ENCODE measurements at places on chromosomes 3 and 15.

DNA sequence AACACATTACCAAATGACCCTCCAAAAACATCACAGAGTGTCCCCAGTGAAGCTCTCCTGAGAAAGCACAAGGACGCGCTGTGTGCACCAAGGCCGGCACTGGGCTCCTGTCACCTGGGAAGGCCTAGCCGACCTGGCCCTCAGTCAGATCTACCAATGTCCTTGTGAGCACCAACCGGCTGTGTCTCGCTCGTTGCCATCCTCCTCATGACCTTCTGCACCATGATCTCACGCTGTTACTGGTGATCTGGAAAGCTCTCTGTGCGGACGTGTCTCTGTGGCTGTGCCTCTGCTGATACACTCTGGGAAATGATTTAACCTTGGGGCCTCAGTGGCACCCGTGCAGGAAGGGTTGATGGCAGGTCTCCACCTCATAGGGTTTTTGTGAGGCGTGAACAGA lies 24.2 kb downstream of the ZXDC start:
- no peak for ATAC-seq

GRCh38 chr15:51874751-51875644 lies 45.5 kb downstream of the TMOD3 start:
- ATAC-seq = no peak

GRCh38 chr3:169090559-169090958 lies 573.0 kb downstream of the MECOM start:
- ATAC-seq = no peak

DNA sequence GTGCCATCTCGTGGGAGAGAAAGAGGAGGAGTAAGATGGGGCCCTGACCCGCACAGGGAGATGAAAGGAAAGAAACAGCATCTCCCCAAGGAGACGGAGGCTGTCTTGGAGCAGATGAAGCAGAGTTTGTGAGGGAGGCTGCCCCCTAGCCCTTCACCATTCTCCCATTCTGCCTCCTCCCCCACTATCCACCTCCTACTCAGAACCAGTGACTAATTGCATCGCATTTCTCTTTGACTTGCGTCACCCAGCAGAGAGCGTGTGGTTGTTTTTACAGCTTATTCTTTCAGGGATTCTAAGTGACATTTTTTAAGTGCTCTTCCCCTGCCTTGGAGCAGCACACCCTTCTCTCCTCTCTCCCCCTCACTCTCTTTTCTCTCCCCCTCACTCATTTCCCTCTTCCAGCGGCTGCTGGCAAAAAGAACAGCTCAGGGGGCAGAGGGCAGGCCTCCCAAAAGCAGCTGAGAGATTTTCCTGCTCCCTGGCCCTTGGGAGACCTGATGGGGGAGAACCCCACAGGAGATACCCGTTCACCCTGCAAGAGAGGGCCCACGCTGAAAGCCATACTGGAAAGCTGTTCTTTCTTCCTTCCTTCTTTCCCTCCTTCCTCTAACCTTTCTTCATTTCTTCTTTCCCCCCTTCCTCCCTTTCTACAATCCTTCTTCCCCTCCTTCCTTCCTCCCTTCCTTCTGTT lies 91.8 kb downstream of the MRPL46 start:
- peak; percentile 24 for ATAC-seq

DNA sequence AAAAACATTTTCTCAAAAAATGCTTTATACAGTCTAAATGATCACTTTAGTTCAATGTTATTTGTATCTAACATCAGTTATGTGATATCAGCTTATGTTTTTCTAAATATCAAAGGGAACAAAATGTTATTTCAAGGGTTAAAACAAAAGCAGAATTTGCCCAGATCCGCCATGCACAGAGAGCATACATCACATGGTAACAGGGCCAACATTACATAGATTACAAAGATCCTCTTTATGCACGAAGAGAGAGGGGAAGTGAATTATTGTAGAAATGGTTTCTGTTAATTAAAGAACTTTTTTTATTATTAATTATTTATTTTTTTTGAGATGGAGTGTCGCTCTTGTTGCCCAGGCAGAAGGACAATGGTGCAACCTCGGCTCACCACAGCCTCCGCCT lies 100.8 kb upstream of the MME start:
- ATAC-seq = no peak

GRCh38 chr3:72120806-72121778 lies 336.1 kb upstream of the PROK2 start:
- ATAC-seq = no peak

GRCh38 chr3:105388176-105388575 lies 21.5 kb downstream of the ALCAM start:
- ATAC-seq = no peak

DNA sequence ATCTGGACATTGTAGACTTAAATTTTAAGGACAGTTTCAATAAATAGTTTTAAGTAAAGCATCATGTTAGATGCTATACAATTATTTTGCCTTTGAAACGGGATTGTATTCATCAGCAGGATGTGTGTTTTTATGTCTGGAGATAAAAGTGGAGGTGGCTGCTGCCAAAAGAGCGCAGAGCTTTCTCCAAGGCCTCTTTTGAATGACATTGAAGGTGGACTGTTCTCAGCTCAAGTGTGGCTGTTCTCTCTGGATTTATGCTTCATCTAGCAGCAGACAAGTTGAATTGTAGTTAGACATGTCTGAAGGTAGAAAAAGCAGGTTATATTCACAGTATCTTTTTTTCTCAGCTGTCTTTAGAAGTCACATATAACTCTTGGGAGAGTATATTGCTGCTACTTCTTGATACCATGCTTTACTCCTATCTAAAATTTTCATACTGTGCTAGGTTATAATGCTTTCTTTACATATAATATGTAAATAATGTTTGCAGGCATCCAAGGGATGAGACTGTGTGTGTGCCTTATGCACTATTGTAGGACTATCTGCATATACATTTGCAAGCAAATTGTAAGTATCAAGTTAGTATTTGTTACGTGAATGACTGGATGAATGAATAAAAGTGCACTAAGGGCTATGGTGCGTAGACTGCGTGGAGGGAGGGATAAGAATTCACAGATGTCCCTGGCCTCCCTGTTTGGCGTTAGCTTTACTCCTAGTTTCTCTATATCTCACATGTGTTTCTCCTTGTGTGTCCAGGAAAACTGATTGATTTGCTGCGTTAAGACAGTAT lies 340.1 kb downstream of the NAALADL2 start:
- no peak for ATAC-seq

- no peak for ATAC-seq
Observed at GRCh38 chr3:153137626-153138025, 24.4 kb upstream of the RAP2B start.

DNA sequence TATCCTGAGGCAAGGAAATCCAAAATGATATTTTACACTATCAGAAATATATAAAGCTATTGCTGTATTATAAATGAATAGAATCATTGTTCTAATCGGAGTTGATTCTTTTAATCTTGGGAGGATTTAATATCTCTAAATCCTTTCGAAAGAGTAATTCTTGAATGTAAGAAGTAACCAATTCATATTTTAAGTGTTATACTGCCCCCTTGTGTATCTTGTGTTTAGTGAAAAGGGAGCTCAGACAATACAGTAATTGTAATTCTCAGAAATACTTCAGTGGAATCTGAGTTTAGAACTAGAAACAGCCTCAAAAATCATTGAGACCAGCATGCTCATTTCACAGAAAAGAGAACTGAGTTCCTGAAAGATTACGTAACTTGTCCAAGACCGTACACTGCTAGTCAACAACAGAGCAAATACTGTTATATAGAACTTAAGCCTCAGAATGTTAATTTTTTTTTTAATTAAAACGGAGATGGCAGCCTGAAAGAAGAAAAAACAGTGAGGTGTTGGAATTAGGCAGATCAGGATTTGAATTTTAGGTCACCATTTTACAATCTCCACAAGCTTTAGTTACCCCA lies 42.9 kb downstream of the PLCH1 start:
- ATAC-seq = peak; percentile 32

DNA sequence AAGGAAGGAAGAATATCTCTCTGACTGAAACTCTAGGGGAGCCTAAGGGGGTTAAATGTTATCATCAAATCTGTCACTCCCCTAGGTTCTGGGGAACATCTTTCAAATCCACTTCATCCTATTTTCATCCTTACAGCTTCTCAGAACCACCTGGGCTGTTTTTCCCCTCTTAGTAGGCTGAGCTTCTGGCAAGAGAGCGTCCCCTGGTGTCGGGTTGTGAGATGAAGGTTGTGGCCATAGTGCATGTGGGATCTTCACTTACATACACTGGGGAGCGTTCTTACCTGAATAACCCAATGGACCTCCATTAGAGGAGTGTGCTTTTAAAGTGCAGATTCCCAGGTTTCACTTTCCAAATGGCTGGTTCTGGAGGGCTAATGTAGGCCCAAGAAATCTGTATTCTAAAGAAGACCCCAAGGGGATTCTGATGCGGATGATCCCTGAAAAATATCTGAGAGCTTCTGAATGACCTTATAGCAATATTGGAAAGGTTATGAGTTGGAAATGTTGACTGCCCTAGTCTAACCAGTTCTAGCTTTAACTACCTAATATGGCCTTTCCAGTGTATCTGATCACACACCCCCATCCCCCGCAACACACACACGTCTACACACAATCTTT lies 663.7 kb downstream of the AGBL1 start:
- peak; percentile 67 for ATAC-seq

DNA sequence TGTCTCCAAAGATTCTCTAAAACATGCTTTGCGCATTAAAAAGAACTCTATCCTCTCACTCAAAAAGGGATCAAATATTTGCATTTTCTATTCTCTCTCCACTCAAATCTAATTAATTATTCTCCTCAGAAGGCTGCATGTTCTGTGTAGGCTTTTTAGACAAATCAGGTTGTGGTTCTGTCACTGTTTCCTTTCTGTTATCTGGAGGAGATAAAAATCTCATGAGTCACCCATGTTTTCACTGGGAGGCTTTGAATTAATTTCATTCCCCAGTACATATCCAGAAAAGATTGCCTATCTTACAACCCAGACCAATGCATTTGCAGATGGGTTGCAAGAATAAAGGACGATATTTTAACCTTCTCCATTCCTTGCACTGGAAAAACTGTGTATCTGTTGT lies 446.5 kb downstream of the GRM7 start:
- ATAC-seq = no peak
